ENCODE measurements at places on chromosomes 13 and 19.
A peak's percentile ranks its signal among the peaks of the same experiment; 100 is the strongest.

- peak; percentile 45 for DNase-seq
Observed at GRCh38 chr19:55452749-55453346, 8.6 kb downstream of the ISOC2 start.

- no peak for DNase-seq
Observed at GRCh38 chr13:89688918-89689317, 1658.6 kb upstream of the MIR17HG start.

GRCh38 chr13:100409132-100409531, 179.5 kb downstream of the GGACT start:
- DNase-seq, result no peak

DNA sequence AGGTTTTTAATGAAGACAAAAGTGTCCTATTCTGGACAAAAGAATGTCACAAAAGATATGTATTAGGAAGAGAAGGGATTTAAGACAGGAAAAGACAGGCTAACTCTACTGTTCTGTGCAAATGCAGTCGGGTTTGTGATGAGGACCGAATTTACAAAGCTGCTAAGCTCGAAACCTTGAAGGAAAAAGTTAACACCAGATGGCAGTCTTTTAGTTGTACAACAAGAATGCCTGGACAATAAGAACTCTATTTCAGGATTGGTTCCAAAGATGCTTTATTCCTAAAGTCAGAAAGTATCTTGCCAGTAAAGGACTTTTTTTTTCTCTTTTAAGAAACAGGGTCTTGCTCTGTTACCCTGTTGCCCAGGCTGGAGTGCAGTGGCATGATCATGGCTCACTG, 51.1 kb downstream of the HS6ST3 start:
- DNase-seq, result no peak

GRCh38 chr13:29509999-29510589, 85.4 kb downstream of the SLC7A1 start:
- DNase-seq, result no peak

- peak; percentile 41 for DNase-seq
Observed at GRCh38 chr19:13207846-13208671, 57.8 kb downstream of the IER2 start.

GRCh38 chr13:21742096-21742495, 71.2 kb downstream of the FGF9 start:
- no peak for DNase-seq

DNA sequence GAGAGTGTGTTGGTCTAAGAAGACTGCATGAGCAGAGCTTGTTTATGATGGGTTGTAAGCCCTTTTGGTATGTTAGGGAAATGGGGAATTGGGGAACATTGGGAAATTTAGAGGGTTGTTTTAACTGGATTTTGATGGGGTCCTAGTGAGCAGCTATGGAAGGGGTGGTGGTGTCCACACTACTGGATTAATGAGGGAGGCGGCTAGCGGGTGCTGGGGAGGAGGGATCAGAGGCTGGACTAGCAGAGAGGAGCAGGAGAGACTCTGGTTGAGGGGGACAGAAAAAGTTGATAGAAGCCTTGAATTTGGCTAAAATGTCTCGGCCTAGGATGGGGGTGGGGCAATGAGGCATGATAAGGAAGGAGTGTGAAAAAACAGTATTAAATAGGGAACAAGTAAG, 1369.1 kb downstream of the UQCRFS1 start:
- DNase-seq, result no peak

DNA sequence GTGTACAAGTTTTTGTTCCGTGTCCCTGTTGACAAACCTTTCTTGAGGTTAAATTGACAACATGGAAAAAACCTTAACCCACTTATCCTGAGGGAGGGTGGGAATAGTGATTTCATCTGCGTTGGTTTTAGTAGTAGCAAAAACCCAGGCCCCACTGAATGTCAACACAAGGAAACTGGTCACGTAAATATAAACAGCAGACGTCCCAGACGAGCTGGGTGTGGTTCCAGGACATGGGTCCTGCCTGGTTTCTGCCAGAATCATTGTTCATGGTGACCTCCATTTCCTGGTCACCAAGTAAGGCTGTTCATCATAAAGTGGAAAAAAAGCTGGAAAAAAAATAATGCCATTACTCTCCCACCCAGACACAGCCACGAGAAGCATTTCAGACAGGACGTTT, 16.9 kb upstream of the F2RL3 start:
- DNase-seq, result no peak

DNA sequence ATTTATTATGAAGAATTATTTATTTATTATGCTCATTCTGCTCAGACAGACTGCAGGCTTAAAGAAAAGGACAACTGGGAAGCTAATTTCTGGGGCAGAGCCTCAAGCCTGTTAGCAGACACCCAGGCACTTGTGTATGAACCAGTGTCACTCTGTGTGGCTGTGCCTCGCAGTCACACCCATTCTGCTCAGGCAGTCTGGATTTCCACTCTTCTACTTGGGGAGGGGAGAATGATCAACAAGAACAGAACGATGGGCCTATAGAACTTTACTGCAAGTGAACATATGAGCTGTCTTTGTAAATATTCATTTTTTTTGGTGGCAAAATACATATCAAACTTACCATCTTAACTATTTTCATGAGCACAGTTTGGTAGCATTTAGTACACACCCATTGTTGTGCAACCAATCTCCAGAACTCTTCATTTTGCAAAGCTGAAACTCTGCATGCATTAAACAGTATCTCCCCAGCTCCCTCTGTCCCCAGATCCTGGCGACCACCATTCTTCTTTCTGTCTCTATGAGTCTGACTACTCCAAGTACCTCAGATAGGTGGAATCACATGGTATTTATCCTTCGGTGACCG, 181.7 kb downstream of the NUFIP1 start:
- no peak for DNase-seq

DNA sequence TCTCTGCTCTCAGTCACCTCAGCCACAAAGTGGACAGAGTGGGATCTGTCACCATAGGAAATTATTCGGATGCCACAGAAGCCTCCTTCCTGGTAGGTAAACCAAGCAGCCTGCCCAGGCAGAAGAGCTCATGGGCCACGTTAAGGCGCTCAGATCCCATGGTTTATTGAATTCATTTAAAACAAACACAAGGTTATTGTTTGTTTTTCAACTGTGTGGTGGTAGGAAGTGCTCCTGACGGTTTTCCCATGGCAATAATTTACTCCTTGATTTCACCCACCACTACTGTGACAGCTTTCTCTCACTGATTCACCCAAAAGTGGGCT, 14.4 kb downstream of the BCAM start:
- no peak for DNase-seq

DNA sequence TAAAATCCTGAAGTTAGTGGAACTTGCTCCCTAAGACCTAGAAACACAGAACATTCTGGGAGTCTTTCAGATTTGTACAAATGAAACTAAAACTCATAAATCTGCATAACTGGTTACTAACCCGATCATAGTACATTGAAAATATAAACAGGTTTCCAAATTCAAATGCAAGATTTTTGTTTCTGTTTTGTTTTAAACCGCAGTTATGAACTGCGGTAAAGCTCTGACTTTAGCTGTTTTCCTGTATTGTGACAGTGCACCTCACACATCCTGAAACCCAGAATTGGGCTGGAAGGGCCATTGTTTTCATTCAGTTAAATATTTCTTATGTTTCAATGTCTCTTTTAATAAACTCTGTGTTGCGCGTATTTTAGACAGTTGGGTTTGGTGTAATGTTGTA, 204.7 kb downstream of the SHISA2 start:
- no peak for DNase-seq

DNA sequence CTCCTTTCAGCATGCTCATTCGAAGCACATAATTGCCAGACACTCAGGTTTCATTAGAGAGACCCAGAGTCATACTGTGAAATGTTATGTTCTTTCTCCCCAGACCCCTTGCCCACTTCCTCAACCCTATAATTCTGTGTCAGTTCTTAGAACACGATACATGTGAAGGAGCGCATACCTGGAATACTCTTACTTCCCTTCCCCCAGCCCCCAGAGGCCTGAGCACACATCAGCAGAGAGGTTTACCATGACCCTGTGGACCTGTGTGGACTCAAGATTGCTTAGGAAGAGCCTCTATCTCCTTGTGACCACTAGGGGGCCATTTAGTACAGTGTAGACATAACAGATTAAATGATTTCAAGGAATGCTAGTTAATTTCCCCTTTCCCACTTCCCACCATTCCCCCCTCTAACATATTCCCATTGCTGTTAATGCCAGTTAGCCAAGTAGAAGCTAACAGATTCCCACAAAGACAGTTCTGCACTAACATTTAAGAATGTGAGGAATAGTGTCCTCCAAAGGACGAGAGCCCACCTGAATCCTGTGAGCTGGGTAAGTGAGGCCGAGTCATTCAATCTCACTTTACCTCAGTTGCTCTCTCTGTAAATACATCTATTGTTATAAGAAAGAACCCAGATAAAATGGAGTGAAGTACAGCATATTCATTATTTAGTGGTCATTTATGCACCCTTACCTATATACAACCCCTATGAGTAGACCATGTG, 154.2 kb upstream of the MAB21L1 start:
- DNase-seq, result no peak

GRCh38 chr13:45280751-45281634, 60.0 kb downstream of the TPT1 start:
- DNase-seq, result peak; percentile 27

- no peak for DNase-seq
Observed at GRCh38 chr19:11480715-11481533, at the start of gene ELAVL3. Gene ELAVL3 (minus strand): TSS chr19:11481046. CDS start chr19:11480608, 438 bp downstream.

- DNase-seq, result no peak
Observed at GRCh38 chr19:782878-783668, 14.2 kb upstream of the PTBP1 start.

DNA sequence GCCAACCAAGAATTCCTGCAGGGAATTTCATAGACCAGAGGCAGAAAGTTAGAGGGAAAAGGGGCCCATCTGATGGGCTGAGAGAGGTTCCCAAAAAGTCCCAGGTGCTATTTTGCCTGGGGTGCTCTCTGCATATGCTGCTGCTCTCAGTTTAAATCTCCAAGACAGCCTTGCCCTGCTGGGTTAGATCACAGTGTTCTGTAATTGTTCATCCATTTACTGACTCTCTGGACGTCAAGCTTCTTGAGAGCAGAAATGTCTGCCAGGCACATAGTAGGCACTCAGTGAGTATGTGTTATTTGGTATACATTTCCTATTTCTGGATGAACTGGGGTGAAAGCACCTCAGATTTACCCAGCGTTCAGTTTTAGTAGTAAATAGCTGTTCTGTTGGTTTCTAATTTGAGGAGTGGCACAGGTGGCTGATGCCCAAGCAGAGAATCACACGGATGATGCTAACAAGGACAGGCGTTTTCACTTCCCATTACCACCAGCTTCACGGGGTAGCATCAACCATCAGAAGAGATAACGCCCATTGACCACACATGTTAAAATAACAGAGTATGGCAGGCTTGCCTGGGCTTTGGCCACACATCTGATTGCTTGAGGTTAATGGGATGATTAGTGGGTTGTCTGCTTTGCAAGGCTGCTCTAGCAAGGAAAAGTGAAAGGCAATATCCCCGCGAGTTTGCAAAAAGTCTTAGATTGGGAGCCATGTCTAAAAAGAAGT, 161.1 kb downstream of the SLC7A1 start:
- DNase-seq, result no peak

DNA sequence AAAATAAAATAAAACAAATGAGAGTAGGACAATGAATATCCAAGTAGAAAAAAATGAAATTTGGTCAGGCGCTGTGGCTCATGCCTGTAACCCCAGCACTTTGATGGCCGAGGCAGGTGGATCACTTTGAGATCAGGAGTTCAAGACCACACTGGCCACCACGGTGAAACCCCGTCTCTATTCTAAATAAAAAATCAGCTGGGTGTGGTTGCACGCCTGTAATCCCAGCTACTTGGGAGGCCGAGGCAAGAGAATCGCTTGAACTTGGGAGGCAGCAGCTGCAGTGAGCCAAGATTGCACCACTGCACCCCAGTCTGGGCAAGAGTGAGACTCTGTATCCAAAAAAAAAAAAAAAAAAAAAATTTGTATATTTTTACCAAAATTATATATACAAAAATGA, 18.2 kb upstream of the ZMYM5 start:
- DNase-seq, result no peak

DNA sequence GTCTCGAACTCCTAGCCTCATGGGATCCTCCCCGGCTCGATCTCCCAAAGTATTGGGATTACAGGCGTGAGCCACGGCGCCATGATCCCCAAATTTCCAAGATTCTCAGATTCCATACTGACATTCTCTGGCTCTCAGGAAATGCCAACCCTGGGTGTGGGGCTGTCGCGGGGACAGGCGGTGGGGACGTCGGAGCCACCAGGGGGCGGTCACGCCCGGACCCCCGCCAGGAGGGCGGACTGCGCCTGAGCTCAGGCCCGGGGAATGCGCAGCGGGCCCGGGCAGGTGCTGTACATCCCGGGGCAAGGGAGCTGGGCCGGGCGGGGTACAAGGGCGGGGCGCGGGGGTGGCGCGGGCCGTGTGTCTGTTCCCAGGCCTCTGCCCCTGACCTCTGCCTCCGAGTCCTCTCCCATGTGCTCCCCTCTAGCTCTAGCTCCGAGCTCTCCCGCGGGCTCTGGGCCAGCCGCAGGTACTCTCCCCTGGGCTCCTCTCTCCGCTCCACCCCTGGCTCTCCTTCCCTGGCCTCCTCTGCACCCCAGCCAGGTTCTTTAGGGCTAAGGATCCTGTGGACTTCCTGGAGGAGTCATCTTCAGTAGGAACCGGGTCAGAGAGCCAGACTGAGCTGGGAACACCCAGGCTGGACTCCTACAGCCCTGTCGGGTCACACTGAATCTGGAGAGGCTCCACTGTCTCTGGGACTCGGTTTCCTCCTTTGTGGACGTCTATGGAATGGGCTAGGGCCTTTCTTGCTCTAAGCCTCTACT, 2.4 kb downstream of the PPP1R13L start:
- peak; percentile 37 for DNase-seq

DNA sequence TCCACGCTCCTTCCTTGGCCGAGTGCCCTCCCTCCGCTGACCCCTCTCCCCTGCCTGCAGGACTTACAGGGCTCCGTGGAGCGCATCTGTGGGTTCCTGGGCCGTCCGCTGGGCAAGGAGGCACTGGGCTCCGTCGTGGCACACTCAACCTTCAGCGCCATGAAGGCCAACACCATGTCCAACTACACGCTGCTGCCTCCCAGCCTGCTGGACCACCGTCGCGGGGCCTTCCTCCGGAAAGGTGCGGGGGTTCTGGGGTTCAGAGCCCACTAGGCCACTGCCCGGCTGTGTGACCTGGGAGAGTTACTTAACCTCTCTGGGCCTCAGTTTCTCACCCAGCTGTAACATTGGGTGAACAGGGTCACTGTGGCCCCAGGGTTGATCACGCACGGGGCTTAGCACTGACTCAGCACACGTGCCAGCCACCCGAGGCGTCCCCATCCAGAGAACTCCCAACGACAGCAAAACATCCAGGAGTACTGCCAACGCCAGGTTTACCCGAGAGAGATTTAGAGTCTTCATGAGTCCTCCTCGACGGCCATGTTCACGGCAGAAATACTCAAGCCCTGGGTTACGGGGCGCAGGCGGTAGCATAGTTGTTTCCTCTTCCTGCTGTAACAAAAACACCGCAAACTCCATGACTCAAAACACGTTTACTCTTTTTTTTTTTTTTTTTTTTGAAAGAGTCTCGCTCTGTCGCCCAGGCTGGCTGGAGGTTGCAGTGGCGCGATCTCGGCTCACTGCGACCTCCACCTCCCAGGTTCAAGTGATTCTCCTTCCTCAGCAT, 9.7 kb upstream of the SPACA4 start:
- no peak for DNase-seq

All from naive thymus-derived CD8-positive, alpha-beta T cell (primary cell).